ENCODE measurements at places on chromosomes 3 and 15.

DNA sequence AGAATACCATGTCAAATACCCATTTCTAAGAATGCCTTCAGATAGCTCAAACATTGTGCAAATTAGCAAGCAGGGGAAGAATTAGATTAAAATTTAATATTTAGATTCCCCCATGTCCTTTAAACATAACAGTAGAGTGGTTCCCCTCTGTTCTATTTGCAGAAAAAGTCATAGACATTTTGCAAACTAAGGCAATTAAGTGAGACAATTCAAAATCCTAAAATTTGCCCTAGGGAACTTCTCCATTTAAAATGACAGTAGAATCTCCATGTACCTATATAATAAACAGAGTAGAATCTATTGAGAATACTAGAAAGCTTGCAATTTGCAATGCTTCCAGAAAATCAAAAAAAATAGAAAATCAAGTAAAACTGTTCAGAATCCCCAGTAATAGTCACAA is 340.6 kb downstream of the TBL1XR1 start:
- DNase-seq: no peak

DNA sequence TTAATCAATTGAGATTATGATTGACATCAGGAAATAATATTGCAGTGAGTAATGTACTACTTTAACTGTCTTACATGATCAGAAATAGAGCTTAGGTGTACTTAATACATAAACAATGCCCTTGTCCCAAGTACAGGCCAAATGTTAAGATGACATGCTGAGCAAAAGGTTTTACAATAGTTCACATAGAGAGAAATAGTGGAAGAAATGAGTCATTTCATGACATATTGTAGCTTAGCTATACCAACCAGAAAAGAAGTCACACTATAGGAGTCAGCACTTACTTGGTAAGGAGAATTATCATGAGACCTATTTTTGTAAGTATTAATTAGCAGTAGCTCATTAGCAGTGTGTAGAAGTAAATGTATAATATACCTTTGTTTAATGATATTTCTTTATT is 96.4 kb upstream of the NANOGP8 start:
- DNase-seq: no peak

DNA sequence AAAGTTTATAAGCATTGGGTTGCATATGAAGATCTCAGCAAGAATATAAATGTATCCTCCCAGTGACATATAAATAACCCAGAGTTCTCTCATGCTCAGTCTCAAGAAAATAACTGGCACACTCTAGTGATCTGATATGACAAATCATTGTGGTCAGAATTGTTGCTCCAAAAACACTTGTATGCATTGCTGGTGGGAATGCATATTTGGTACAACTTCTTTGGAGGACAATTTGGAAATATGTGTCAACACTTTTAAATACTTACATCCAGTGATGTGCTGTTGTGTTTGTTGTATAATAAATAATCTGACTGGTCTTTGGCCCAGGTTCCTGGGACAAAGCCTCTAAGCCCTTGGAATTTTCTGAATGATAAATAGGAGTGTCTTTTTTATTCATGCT is 66.7 kb upstream of the STT3B start:
- DNase-seq: no peak

DNA sequence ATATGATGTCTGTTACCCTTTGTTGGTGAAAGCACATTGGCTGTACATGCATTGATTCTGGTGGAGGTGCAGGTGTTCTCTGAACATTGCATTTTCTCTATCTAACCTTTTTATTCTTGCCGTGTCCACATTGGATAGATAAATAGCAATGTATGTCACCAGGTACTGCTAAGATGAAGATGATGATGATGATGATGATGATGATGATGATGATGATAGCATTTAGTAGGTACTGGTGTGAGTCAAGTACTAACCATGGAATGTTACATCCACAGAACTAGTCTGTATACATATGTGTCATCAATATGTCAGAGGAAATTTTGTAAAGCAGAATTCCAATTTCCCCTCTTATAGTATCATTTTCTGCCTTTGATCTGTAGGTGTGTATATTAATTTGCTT is 36.3 kb downstream of the ARPP21 start:
- no peak for DNase-seq

GRCh38 chr3:66394753-66395249 is 106.0 kb downstream of the LRIG1 start:
- no peak for DNase-seq
